ENCODE measurements at places on chromosomes 7 and 10.

- DNase-seq, result no peak
Observed at GRCh38 chr7:85074-85882, 107.1 kb upstream of the FAM20C start.

GRCh38 chr7:130409067-130409711 lies 28.9 kb downstream of the CPA1 start:
- DNase-seq, result no peak

DNA sequence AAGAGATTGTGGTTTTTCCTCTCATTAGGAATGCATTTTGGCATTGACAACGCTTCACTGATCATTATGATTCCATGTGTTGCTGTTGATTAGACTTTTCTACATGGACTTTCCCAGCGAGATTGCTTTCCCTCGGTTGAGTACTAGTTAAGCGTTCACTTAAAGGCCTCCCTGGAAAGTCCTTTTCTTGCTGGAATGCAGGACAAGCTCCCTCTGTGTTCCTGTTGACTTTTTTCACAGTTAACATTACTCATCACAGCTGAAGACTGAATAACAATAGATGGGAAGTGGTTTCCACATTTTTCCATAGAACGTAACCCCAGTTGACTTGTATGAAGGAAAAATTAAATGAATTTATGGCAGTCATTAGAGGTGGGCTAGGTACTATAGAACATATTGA lies 2.6 kb upstream of the CAV1 start:
- no peak for DNase-seq

GRCh38 chr10:109588259-109588658 lies 335.1 kb downstream of the XPNPEP1 start:
- no peak for DNase-seq

- no peak for DNase-seq
Observed at GRCh38 chr7:43220250-43220649, 107.8 kb downstream of the HECW1 start.

- DNase-seq, result no peak
Observed at GRCh38 chr7:22660293-22660692, 66.7 kb upstream of the IL6 start.

- no peak for DNase-seq
Observed at GRCh38 chr10:92814790-92815189, 33.5 kb upstream of the EXOC6 start.

GRCh38 chr10:51092402-51092801 lies 18.1 kb downstream of the PRKG1 start:
- no peak for DNase-seq

DNA sequence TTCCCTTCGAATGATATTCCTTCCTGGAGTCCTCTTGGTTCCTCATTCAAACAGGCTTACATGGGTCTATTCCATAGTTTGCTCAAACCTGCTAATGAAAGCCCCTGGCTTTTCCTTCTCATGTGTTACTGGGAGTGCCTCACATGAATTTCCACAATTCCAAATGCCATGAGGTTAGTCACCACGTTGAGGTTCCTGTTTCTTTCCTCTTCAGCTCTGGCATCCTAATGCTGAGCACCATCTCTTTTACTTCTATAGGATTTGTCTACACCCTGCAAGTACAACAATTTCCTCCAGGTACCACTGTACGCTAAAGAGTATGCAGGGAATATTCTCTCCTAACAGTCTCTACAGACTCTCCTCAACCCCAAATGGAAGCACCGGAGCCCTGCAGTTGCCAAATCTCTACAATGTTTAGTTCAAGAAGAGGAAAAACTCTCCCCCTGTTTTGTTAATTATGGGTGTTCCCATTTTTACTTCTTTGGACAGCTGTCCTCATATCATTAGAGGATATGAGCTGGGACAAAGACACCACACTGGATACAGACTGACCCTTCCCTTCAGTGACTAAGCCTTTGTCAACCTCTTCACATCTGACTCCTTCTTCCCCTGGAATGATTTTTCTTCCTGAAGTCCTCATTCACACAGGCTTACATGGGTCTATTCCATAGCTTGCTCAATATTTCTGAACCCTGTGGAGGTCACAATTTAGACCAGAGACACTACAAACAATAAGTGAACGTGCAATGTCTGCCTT lies 145.8 kb upstream of the BET1 start:
- no peak for DNase-seq

- DNase-seq, result peak; percentile 57
Observed at GRCh38 chr10:74255214-74255613, 104.2 kb downstream of the ADK start.

- peak; percentile 83 for DNase-seq
Observed at GRCh38 chr10:92387289-92387940, 96.4 kb downstream of the MARCHF5 start.

DNA sequence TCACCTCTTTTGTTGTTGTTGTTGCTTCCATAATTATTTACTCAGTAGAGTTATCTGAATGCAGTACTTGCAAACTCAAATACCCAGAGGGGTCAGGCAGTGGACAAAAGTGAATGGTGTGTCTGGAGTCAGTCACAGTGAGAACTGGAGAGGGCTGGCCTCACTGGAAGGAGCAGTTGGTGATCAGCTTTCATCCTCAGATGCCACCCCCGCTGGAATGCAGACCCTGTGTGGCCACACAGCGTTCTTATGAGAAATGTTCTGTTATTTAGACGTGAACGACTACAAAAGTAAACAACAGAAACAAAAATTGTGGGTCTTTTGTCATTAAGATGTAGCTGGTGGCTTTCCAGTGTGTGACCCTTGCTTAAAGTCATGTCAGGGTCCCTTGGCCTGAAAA lies 29.6 kb upstream of the VPS41 start:
- no peak for DNase-seq

DNA sequence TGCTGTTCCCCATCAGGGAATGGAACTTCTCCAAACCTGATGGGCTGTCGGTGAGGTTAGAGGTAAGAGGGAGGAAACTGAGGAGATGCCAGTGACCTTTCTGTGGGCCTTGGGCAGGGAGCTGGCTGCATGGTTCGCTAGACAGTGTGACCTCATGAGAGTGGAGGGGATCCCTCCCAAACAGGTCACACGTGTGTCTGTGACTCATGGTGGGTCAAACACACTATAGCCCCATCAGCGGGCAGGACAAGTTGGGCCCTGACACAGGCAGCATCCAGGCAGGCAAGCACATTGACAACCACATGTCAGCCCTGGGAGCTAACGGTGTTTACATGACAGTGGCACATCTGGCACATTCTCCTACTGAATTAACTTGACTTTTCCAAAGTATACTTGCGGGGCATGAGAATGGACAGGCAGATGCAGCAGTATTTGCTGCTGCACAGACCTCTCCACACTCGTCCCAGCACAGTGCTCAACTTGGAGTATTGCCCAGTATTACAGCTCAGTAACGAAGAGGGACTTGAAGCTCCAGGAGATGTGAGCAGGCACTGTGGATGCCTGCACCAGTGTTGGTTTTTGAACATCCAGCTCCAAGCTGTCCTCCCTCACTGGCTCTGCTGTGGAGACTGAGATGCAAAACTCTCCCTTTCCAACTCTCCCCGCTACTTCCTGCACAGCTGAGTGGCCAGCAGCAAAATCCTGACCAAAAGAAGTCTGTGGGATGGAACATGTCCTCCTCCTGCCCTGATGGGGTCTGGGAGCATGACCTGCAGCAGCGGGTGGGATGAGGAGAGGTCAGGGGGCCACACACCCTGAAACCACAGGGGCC lies 199.6 kb downstream of the WDR37 start:
- DNase-seq, result no peak

DNA sequence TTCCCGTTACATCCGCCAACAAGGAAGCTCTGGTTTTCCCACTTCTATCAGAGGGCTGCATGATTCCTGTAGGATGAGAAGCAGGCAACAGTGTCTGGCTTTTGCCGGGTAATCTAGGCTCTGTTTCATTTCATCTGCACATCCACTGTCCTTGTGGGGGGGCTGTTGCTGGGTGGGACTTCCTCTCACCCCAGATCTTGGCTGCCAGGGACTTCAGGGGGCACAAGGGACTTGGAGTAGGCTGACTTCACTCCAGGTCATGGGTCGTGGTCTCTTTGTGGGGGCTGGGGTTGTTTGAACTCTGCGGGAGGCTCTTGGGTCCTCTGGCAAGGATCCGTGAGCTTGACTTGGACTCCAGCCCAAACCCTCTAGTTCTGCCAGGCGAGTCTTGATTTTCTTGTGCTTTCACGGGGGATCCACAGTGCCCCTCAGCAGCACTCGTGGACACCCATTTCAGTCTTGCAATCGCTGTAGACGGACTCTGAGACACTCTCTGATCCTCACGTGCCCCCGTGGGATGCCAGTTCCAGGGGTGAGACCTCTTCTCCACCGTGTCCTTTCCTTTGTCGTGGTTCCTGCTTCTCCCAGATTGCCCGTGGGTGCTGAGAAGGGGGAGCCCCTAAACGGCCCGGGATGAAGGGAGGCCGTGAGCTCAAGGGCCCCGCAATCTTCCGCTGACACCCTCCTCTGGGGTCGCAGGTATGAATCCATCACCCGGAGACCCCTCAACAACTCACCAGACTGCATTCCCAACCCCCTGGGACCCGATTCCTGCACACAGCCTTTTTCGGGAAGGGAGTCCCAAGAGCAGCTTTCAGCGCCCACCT lies 21.4 kb upstream of the ZNF273 start:
- DNase-seq, result no peak

Measured in NB4 (cell line).